NB4 (cell line): ENCODE measurements at places on chromosomes 11 and 22.

DNA sequence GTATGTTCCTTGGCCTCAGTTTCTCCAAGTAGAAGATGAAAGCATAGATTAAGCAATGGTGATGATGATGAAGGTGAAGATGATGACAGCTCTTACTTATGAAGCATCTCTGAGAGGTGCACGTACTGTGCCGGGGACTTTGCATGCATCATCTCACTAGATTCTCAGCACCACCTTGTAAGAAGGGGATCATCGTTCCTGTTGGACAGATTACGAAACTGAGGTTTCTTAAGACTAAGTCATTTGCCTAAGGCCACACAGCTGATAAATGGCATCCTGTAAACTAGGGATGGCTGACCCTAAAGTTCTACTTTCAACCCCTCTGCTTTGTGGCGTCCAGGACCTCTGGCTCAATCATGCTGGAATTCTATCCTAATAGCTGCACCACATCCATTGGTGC is 8.7 kb downstream of the MS4A15 start:
- peak; percentile 26 for DNase-seq

DNA sequence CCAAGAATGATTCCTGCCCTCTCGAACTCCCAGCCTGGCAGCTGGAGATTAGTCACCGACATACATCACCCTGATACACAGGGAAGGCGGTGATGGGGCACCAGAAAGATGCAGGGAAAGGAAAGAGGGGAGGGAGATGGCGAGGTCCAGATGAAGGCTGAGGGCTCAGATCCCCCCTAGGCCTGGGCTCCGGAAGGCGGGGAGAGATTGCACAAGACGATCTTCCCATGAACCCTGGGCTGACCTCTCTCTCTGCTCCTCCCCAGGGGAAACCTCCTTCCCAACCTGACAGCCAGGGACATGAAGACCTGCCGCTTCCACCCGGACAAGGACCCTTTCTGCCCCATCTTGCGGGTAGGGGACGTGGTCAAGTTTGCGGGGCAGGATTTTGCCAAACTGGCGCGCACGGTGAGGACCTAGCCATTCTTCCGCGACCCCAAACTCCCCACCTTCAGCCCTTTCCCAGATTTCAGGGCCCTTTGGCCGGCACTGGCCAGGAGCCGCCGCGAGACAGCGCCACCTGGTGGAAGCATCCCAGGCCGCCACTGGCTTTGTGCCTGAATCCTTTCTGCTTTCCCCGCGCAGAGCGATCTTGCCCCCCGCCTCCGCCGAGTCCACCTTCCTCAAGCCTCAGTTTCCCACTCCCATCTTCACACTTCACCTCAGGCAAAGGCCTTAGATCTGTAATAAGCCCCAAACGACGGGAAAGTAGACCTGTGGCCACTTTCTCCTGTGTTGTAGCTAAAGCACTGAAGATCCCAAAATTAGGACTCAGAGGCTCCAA is 11.5 kb downstream of the P2RX3 start:
- DNase-seq, result peak; percentile 63

GRCh38 chr11:79290761-79291160 is 150.1 kb downstream of the TENM4 start:
- no peak for DNase-seq

GRCh38 chr22:47107431-47107830 is 345.0 kb downstream of the TBC1D22A start:
- DNase-seq, result no peak

GRCh38 chr11:83023410-83023809 is 48.3 kb downstream of the RAB30 start:
- no peak for DNase-seq

- DNase-seq, result peak; percentile 36
Measured at GRCh38 chr22:50307890-50308596, 597 bp upstream of the PLXNB2 start.

- DNase-seq, result no peak
Measured at GRCh38 chr11:121383716-121384115, 68.4 kb upstream of the SORL1 start.

DNA sequence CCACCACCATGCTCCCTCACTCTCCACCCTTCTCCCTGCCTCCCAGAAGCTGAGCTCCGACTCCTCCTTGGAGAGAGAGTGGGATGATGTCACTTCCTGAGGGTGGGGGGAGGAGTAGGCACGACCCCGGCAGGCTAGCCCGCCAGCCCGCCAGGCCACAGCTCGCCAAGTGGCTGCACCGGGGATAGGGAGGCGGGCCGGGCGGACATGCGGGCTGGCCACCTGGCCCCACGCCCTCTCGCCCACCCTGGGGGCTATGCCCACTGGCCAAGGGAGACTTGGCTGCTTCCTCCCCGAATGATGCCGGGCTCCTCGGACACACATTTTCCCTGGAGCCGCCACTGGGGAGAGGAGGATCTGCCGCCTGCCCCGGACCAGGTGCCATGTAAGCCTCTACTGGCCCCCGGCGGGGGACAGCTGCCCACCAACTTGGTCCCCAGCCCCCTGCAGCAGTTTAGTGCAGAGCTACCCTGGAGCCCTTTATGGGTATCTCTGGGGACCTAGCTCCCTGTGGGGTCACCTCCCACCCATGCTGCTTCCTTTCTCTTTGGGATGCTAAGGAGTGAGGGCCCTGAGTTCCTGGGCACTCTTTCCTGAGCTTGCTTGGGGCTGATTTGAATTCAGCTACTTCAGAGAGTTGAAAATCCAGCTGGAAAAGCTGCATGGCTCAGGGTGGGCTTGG is 33.7 kb upstream of the MYRF start:
- DNase-seq, result peak; percentile 36

GRCh38 chr11:126063507-126063852 is 814 bp upstream of the CDON start:
- no peak for DNase-seq

- no peak for DNase-seq
Measured at GRCh38 chr11:1853376-1854131, 670 bp downstream of the LSP1 start.

DNA sequence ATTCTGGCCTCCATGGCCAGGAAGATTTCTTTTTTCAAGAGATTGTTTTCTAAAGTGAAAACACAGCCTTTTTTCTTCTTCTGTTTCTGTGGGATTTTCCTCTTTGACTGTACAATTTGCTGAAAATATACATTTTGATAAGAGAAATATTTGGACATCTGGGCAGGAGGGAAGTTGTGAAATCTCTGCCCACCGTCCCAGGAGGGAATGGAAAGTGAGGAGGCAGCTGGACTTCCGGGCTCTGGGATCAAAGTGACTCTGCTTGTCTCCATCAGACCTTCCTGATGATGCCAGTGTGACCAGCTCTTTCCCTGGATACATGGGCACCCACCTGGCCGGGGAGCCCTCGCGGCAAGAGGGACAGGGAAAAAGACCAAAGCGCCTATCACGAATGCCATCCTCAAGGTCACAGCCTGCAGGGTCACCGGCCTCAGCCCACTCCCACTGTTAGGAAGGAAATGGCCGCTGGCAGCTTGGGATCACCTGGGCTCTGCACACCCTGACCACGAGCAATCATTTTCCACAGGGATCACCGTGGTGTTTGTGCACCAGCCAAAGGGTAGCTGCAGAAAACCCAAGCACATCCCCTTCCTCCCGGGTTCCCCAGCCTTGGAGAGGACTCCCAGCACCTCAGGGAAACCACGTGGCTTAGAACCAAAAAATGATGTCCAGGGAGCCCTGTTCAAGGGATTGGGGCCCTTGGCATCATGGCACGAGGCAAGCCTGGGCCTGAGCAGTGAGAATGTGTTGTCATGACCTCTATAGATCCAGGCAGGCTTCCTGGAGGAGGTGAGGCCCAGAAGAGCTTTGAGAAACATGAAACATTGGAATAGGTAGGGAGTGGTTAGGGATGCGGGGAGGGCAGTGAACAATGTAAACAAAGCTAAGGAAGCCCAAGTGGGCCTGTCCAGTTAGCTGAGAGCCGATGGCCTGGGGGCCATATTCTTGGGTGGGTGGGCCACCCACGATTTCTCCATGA is 29.1 kb upstream of the CCND1 start:
- no peak for DNase-seq

GRCh38 chr11:68047437-68048290 is 8.8 kb downstream of the TCIRG1 start:
- DNase-seq, result no peak

GRCh38 chr11:129881570-129882170 is 13.7 kb downstream of the NFRKB start:
- DNase-seq, result peak; percentile 55

GRCh38 chr11:126592496-126593410 is 237.3 kb downstream of the ST3GAL4 start:
- no peak for DNase-seq

- peak; percentile 32 for DNase-seq
Measured at GRCh38 chr22:27718186-27719035, 83.1 kb downstream of the MN1 start.

- DNase-seq, result no peak
Measured at GRCh38 chr11:35794333-35794732, 131.8 kb downstream of the TRIM44 start.

DNA sequence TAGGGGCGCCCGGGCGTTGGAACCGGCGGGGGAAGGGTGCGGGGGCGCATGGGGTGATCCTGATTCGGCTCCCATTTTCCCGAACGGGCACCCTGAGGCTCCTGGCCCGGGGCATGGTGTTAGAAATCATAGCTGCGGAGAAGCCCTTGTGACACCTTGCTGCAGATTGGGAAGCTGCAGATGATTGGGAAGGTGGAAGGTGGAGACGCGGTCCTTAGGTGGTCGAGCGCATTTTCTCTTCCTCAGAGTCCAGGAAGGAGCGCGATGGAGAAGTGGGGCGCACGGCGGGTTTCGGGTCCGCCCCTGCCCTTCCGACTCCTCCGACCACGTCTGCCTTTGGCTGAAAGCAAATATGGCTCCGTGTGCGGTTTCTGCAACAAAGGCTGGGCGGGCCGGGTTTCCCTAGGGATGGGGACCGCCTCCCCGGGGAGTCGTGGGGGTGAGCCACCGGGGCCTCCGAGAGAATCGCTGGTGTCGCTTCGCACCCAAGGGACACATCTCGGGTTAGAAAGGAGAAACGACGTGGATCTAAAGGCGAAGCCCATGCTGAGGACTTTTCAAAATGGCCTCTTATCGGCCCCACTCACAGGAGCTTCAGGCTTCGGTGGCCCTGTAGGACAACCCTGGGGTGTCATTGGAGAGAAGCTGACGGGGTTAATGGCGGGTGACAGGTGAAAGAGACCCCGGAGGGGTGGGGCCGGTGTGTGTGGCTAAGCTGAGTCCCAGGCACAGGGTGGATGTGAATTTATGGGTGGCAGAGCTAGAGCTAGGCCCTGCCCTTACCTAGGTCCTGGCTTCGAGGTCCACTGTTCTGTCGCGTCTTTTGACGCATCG is 707 bp upstream of the FTH1 start:
- DNase-seq, result peak; percentile 93

DNA sequence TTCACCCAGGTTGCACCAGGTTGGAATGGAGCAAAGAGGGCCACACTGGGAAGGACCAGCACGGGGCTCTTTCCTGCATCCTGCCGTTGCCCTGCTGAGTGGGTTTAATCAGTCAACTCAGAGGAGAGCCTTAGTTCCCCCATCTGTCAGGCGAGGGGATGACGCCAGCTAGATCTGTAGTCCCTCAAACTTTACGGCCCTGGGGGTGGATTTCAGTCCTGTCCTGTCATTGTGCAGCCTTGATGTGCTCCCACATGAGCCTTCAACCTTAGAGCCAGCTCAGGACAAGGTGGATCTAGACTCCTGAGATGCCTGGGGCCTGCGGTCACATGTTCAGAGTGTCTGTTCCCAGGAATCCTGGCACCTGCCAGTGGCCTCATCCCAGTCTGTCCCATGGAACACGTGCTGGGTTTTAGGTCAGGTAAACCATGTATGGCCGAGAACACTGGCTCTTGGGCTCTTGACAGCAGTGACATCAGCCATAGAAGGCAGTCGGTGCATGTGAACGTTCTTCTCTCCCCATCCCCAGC is 104.3 kb downstream of the BCR start:
- DNase-seq, result no peak

GRCh38 chr22:32248276-32248675 is 6.9 kb downstream of the SLC5A4 start:
- DNase-seq, result no peak

GRCh38 chr11:108803776-108804175 is 138.9 kb downstream of the DDX10 start:
- no peak for DNase-seq

DNA sequence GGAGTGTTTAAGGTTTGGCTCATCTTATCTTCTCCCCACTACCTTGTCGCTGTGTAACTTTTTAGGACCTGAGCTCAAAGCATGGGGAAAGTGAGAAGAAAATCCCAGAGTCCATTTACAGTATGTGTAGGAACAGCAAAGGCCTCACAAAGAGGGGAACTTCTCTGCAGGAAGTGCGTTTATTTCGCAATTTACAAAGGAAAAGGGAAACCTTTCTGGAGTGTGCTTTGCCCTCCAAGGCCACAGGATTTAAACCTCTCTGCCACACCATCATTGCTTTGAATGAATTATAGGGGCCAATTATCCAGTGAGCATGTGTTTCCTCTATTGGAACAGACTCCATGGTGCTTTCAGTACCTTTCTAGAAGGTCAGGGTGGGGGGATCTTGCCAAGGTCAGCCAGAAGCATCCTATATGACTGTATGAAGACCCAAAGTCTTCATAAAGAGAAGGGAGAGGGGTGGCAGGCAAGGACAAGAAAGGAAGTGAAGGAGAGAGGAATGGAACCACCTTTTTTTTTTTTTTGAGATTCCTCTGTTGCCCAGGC is 68.1 kb upstream of the LMO2 start:
- DNase-seq, result peak; percentile 37

GRCh38 chr11:133833898-133834681 is 11.2 kb downstream of the SPATA19 start:
- DNase-seq, result no peak

DNA sequence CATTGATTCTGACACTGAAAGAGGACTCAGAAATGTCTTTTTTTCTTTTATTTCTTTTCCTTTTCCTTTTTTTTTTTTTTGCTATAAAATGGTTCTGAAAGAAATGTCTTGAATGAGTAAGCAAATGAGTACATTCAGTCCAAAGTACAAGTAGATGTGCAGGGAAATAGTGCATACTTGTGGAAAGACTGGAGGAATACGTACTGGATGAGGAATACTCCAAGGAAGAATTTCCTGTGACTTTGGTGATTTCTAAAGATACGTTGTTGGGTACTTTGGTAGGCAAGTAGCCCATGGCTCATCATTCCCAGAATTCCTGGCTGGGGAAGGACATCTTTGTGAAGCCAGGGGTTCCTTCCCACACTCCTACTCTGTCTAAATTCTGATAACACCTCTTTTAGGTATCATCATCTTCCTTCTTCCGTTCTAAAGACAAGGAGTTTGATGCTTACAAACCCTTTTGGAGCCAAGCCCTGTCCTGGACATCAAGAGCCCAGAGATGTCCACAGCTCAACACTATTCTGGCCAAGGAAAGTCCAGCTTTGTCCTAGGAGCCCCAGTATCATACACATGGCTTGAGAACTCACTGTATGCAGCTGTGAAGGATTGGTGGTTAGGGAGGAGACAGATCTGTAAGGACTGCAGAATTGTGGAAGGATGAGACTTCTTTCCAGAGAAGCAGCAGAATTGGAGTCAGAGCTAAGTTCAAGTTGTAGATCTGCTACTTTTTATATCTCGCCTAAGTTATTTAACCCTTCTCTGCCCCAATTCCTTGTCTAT is 4.8 kb upstream of the NUP98 start:
- DNase-seq, result no peak

DNA sequence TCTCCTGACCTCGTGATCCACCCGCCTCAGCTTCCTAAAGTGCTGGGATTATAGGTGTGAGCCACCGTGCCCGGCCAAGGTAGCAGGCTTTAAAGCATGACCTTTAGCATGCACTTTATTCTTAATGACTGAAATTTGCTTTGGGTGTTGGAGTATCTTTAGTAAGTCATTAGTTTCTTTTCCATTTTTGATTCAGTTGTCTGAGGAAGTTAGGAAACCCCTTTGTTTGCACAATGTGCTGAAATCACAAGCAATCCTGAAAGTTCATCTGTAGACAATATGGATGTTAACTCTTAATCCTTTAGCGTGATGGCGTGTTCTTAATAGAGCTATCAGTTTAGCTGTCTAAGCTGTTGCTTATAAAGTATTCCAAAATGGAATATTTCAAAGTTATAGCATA is 16.8 kb downstream of the SDHD start:
- peak; percentile 31 for DNase-seq
